ENCODE measurements at places on chromosomes 13 and 19.

DNA sequence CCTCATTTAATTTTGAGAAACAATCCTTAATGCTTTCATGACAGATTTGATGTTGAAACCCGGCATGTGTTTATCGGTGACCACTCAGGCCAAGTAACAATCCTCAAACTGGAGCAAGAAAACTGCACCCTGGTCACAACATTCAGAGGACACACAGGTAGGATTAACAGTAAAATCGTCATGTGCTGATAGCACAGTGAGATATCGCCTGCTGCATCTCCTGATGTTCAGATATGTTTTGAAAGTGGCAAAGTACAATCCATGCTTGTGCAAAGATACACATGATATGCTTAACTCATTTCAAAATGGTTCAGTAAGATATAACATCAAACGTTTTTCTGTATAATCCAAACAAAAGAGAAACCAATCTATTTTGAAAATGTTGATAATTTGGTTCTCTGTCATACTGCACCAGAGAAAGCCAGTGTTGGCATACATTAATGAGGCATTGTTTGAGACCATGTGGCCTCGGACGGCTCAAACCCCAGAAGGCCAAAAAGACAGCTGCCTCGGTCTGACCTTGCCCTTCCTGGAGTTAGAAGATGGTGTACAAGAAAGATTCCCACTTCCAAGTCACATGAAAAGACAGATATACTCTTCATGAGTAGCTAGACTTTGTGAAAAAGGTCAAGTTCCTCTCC is 76.2 kb downstream of the DHRS12 start:
- no peak for DNase-seq

- no peak for DNase-seq
Measured at GRCh38 chr13:39836038-39836437, 180.6 kb downstream of the COG6 start.

DNA sequence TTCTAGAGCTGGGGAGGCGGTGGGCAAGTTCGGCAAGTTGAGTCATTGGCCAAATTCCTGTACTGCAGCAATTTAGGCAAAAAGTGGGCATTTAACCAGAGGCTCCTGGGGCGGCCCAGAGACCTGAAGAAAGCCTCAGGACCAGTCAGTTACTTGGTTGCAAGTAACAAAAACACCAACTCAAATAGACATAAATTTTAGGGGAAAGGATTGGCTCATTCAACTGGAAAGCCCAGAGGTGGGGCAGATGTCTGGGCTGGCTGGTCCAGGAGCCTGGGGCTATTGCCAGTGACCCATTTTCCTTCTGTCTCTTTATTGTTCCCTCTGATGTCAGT is 97.1 kb downstream of the SIPA1L3 start:
- DNase-seq = no peak

DNA sequence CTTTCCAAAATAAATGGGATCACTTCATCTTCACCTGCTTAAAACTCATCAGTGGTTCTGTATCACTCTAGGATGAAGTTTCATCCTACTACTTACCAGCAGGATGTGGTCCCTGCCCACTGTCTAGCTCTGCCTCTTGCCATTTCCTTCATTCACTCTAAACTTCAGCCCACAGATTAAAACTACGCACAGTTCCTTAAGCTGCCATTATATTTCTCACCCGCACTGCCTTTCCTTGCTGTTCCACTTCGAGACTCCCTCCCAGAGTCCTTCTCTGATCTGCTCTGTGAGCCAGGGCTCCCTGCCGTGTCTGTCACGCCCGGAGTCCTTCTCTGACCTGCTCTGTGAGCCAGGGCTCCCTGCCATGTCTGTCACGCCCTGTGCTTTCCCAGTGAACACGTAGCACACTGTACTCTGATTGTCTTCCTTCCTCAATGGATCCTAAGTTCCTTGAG is 52.0 kb upstream of the NPAS1 start:
- DNase-seq = no peak

DNA sequence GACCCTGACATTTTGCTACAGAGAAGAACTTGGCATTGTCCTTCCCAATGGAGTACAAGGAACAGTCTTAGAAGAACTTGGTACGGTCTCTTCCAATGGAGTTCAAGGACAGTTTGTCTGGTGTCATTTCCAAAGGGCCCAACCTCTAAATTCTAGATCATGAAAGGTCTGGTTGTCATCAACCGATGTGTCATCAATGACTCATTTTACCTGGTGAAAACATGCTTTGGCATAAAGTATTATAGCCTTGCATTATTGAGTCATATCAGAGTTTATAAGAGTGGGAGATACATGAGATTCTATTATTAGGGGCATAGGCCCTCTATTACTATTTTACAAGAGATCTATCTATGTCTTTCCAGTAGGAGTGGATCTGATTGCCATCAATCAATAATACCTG is 4.3 kb downstream of the CYP2B6 start:
- DNase-seq = no peak

DNA sequence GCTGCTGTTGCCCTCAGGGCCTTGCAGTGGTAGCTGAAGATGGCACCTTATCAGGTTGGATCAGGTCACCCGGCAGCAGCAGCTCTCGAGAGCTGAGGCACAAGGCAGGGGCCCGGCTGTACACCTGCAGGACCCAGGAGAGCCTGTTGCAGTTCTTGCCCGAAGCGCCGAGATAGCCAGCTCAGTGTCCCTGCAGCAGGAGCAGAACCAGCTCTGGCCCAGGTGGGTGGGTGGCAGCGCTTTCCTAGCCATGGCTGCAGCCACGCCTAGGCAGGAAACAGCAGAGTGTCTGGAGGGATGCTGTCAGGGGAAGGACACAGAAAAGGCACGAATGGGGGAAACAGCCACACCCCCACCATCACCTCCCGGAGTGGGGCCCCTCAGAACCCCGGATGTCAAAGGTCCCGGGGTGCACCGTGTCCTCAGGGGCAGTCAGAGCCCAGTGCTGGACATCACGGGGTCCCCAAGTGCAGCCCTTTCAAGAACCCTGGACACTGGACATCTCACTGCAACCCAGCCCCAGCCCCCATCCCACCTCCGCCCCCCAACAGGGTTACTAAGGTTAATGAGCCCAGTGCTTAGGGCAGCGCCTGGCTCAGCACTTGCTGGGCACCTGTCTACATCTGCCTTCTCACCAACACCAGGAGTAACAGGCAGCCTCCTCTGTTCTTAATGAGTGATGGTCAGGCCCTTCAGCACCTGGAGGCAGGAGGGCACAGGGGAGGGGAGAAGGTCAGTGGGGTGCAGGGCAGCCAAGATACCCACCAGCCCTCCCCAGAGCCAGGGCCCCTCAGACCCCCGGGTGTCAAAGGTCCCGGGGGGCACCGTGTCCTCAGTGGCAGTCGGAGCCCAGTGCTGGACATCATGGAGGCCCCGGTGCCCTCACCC is 8.7 kb downstream of the ACP4 start:
- DNase-seq = no peak

GRCh38 chr19:1503089-1503924 is 9.5 kb downstream of the ADAMTSL5 start:
- peak; percentile 44 for DNase-seq

GRCh38 chr13:33707449-33707848 is 110.5 kb upstream of the RFC3 start:
- no peak for DNase-seq

GRCh38 chr13:22103046-22104027 is 432.5 kb downstream of the FGF9 start:
- no peak for DNase-seq

GRCh38 chr19:10230173-10230860 is 814 bp downstream of the S1PR2 start:
- no peak for DNase-seq

GRCh38 chr13:98890186-98890585 is 87.7 kb downstream of the DOCK9 start:
- no peak for DNase-seq

Measured in NCI-H1105 (cell line).